Stimulated activated CD4-positive, alpha-beta T cell treated with anti-CD3 and anti-CD28 coated beads, Interleukin-4, amount 100 ng/mL, for 4 hours (primary cell): ENCODE measurements at places on chromosomes 4 and X.

DNA sequence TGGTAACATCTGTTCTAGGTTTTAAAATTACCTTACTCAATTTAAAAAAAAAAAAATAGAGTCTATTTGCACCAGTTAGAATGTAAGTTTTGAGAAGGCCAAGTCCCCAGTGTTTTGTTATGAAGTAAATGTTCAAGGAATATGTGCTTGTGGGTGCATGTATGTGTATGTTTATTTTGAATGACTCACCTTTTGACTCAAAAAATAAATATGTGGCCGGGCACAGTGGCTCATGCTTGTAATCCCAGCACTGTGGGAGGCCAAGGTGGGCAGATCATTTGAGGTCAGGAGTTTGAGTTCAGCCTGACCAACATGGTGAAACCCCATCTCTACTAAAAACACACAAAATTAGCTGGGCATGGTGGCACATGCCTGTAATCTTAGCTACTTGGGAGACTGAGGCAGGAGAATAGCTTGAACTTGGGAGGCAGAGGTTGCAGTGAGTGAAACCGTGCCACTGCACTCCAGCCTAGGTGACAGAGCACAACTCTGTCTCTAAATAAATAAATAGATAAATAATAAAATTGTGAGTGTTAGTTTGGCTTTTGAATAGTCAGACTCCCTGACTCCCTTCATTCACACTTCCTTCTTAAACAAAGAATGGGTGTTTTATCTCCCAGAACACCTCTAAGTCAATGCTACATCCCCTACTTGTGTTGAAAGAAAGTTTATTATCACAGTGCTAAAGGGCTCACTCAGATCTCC lies 511.3 kb upstream of the PCDH7 start:
- DNase-seq = no peak

- DNase-seq = no peak
Observed at GRCh38 chr4:77146186-77147078, 10.6 kb upstream of the CCNG2 start.

DNA sequence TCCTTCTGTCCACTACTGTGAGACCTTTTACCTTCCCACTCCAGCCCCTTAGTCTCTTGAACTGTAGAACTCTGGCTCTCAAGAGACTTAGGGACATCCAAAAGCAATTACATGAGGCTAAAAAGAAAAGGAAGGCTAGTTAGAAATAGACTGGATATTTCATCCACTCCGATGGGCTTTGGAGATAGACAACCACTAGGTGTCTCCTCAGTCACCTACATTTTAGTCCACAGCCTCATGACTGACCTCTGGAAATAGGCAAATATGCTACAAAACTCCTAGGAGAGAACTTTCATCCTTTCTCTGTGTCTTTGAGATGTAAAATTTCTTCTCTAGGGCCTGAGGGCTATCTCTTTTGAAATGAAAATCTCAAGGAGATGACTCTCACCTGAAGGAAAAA lies 45.1 kb upstream of the LAMP2 start:
- no peak for DNase-seq

DNA sequence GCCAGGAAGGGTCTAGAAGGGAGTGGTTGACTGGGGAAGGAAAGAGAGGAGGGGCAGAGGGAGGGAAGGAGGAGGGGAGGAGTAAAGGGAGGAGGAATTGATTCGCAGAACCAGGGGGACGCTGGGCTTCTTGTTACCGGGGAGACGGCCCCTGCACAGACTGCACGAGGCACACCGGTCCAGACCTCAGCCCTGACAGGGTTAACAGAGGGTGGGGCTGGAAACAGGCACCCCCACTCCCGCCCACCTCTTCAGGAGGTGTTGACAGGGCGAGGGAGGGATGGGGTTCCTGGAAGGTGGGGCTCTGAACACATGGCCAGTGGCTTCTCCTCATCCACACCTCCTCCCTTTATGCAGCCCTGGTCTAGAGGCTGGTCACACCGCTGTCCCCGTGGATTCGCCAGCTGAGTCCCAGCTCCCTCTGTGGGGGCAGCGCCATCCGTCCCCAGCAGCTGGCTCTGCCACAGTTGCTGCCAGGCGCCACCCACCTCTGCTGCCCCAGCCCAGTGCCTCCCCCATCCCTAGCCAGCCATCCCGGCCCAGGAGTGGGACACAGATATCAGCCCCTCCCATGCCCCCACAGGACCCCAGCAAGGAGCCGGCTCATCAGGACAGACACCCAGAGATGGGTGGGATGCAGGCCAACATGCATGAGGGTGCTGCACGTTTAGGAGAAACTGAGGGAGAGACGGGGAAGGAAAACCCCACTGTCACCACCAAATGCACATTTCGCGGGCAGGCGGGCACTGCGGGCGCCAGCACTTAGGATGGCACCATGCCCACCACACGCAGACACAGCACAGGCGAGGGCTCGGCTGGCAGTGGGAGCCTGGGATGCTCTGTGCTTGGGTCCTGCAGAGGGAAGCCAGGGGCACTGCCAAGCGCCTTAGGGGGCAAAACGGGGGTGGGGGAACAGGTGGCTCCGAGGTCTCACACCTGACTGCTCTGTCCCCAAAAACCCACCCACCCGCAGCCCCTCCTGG lies 87.6 kb downstream of the ABLIM2 start:
- DNase-seq = no peak

DNA sequence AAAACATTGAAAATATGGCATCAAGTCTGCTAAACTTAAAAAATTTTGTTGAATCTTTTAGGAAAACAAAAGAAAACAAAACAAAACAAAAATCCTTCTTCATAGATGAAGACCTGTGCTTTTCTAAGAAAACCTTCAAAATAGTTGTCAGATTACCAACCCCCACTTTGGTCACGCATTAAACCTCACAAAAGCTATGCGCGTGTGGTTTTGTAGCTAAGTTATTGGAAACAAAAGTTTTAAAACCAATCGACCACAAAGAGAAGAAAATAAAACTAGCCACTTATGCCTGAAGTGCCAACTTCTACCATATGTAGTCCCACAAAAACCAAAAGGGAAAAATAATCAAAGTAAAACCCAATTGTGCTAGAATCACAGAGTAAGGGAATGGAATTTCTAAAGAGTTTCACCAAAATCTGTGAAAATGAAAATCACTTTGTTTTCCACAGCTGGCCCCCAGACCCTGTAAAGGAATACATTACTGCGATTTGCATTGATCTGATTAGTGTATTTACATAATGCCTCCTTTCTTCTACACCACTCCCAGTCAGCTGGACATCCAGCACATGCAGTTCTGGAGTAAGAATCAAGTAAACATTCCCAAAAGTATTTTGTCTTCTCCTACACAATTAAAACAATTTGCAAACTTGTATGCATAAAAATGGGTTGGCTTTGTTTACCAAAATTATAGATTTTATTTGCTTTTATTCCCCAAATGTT lies 330.1 kb upstream of the DKK2 start:
- no peak for DNase-seq

GRCh38 chr4:37844204-37844603 lies 17.7 kb downstream of the PGM2 start:
- no peak for DNase-seq

DNA sequence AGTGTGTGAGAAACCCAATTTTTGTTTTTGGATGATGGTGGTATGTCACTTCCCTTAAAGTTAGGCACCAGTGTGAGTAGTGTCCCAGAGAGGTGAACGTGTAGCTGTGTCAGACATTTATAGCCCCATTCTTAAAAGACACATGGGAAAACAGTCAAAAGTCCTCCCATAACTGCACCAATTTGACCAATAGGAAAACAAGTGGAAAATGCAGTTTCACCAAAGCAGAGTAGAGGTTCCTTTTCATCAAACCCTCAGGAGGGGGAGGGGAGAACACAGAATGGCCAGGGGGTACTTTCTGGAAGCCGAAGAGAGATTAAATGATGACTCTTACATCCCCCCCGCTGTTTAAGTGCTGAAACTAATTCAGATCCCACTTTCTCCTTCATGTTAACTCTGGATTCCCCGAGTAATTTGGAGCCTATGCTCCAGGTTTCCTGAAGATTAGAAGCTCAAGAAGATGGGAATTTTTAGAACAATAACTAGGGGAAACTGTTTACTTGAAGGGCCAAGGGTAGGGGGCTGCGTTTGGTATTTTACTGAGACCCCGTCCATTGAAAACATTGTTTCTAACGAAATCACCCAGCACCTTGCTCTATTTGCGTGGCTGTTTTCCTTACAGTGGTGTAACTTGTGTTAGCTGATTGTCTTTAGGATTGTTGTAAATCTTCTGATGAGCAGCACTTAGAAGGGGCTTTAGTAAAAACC lies 2.1 kb upstream of the LEF1 start:
- no peak for DNase-seq

- no peak for DNase-seq
Observed at GRCh38 chr4:87235020-87235671, 14.7 kb upstream of the KLHL8 start.

DNA sequence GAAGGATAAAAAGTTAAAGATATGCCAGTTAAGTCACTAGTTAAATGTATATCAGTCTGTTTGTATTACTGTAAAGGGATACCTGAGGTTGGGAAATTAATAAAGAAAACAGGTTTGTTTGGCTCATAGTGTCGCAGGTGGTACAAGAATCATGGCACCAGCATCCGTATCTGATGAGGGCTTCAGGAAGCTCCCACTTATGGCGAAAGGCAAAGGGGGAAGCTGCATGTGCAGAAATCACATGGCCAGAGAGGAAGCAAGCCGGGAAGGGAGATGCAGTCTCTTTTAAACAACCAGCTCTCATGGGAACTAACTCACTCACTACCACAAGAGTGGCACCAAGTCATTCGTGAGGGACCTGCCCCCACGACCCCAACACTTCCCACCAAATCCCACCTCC lies 91.9 kb upstream of the SH3RF1 start:
- DNase-seq = no peak

- DNase-seq = no peak
Observed at GRCh38 chrX:136766785-136767103, 14.0 kb downstream of the ARHGEF6 start.

GRCh38 chr4:99088023-99088449 lies 552 bp downstream of the ADH5 start:
- peak; percentile 2 for DNase-seq

GRCh38 chrX:123271902-123272301 lies 87.8 kb downstream of the GRIA3 start:
- DNase-seq = no peak

- no peak for DNase-seq
Observed at GRCh38 chr4:139511320-139511719, 44.7 kb downstream of the SETD7 start.

DNA sequence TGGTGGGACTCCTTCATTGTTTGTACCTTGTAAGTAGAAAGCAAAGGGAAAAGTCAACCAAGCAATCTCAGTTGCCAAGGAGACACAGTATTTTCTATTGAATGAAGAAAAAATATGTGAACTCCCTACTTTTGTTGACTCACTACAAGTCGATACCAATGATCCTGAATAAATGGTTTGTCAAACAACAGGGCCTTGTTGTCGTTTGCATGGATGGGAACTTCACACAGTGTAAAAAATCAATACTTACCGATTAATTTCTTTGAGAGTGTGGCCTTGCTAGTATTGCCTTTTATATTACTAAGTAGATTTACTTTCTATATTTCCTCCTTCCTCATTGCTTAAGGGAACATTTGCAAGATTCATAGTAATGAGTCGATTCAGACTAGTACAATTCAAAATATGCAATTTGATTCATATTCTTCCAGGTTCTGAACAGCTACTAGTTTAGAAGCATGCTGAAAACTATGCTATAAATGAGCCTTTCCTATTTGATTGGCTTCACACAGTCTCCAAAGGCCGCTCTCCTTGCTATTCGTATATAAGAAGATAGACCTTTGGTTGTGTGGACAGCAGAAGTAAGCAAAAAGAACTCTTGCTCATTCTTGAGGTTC lies 108.0 kb downstream of the ZNF330 start:
- no peak for DNase-seq

DNA sequence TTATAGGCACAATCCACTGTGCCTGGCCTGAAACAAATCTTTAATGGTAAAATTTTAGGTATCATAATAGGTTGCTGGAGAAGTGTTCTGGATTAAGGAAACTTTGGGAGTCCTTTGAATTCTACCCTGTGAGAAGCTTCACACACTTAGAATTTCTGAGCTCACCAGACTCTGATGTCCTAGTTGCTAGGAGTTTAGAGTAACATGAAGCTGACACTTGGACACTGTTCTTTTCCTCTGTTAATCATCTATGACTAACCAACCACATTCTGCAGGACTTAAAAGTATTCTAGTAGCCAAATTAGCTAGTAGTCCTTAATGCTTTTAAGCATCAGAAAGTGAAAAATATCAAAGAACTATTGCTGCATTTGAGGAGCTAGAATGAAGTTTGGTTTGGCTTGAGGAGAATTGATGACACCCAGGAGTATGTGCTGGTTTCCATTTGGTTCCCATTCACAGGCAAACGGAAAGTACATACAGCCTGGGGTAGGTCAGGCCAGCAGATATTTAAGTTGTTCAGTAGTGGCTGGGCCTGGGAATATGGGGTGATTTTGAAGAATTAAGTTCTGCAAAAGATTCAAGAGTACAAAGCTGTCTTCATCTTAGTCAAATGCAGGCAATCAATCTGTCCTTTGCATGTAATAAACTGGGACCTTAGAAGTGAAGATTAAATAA lies 38.8 kb upstream of the IGFBP7 start:
- no peak for DNase-seq

DNA sequence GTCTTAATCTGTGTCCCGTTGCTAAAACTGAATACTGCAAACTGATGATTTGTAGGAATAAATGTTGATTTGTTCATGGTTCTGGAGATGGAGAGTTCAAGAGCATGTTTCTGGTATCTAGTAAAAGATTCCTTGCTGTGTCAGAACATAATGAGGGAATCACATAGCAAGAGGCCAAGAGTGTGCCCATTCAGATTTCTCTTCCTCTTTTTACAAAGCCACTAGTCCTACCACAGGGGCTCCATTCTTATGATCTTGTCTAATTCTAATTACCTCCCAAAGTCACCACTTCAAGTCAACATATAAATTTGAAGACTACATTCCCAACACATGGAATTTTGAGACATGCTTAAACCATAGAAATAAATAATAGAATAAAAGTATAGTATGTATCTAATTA lies 608.8 kb upstream of the EPHA5 start:
- DNase-seq = no peak

DNA sequence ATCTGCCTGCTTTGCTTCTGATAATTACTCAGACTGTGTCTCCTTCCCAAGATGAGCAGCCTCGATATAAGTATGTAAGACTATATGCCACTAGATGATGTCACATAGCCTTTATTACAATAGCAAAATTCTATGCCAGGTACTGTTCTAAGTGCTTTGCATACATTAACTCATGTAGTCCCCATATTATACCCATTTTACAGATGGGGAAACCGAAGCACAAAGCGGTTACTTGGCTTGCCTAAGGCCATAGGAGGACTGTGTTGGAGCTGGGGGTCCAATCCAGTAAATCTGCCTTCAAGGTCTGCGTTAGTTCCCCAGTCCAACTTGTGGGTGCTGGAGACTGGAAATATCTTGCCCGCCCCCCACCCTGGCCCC lies 826 bp upstream of the SCML1 start:
- DNase-seq = no peak

DNA sequence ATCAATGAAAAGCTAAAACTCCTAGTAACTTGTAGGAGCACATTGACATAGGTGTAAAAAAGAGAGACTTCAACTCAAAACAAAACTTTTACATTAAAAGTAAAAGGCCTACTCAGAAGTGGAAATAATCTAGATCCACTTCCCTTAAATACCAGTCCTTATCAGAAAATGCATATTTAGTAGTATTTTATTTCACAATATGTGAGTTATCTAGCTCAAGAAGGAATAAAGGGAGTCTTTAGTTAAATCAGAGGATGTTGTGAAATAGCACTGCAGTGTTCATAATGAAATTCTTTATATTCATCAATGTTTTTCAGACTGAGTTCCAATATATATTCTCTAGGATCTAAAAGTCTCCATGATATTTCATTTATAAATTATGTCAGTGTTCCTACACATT lies 715.0 kb downstream of the GRID2 start:
- DNase-seq = no peak
